ENCODE measurements at places on chromosomes 13 and 19.

DNA sequence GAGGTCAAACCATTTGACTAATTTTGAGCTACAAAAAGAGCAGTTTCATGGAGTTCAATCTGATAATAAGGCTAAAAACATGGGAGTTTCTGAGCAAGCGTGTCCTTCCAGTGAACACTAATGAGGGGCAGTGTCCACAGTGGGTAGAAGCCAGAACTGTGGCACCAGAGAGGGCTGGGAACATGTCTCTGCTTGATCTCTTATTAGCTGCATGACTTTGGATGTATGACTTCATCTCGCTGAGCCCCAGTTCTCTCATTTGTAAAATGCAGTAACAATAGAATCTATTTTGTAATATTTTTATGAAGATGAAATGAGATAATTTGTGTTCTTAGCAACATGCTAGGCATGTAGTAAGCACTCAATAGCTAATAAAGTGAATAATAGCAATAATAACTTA is 69.8 kb downstream of the HS6ST3 start:
- no peak for DNase-seq
- H3K27me3 ChIP-seq: no peaks in the 10 kb centered on the region
- no peak overlapping the region for H3K27ac ChIP-seq
- H3K4me1 ChIP-seq: no peaks in the 10 kb centered on the region
- H3K4me3 ChIP-seq: no peak overlapping the region

DNA sequence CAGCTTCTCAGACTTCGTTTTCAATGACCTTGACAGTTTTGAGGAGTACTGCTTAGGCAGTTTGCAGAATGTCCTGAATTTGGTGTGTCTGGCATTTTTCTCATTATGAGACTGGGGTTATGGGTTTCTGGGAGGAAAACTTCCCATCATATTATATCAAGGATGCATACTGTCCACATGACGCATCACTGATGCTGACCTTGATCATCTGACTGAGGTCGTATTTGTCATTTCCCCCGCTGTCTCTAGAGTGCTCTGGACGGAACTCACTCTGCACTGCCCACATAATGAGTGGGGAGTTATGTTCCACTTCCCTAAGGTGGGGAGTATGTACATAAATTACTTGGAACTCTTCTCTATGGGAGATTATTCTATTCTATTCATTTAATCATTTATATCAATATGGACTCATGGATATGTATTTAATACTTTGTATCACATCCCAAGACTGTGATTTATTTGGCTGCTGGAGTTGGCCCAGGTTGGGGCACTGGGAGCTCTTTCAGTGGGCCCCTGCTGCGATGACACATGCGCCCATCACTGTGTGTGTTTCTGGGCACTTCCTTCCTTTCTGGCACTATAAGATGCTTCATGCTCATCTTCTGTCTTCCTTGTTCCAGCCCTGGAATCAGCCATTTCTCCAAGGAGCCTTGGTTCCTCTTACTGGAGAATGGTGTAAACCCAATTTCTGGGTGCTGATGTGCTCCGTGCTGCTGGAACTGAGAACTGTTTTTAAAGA is 138.6 kb downstream of the MIPEP start:
- DNase-seq: no peak
- H3K27ac ChIP-seq: no peak overlapping the region
- no peaks in the 10 kb centered on the region for H3K36me3 ChIP-seq
- H3K27me3 ChIP-seq: no peaks in the 10 kb centered on the region
- no peaks in the 10 kb centered on the region for H3K4me1 ChIP-seq

GRCh38 chr13:39909634-39910033 is 254.2 kb downstream of the COG6 start:
- H3K4me1 ChIP-seq: no peaks in the 10 kb centered on the region
- no peak overlapping the region for H3K4me3 ChIP-seq
- no peaks in the 10 kb centered on the region for H3K27me3 ChIP-seq

GRCh38 chr13:107102676-107103075 is 534.7 kb upstream of the ARGLU1 start:
- no peak for DNase-seq
- H3K27ac ChIP-seq: no peak overlapping the region
- H3K4me3 ChIP-seq: no peak overlapping the region
- no peaks in the 10 kb centered on the region for H3K27me3 ChIP-seq
- no peaks in the 10 kb centered on the region for H3K36me3 ChIP-seq

DNA sequence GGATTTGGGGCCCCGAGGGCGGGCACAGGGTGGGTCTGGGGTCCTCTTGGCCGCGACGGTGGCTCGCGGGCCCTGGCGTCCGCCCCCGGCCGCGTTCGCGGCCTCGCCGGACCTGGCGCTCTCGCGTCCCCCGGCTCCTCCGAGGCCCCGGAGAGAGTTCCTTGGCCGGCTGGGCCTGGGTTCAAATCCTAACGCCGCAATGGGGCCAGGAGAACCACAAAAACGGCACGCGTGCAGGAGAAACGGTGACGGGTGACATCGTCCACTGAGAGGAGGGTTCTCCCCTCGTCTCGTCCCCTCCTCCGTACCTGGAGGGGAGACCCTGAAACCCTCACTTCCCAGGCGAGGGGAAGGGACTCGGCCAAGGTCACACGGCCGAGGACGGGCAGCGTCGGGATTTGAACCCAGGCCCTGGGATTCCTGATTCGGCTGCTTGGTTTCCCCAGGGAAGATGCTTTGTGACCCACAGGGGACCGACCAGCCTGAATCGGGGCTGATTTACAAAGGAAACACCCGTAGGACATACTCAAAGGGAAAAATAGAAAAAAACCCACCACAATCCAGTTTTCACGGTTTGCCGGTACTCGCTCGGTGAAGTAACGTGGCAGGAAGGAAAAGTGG is 624 bp downstream of the SAFB start:
- no peaks in the 10 kb centered on the region for H3K36me3 ChIP-seq
- peak overlapping the region; percentile 68 for H3K4me3 ChIP-seq
- DNase-seq: peak; percentile 20

DNA sequence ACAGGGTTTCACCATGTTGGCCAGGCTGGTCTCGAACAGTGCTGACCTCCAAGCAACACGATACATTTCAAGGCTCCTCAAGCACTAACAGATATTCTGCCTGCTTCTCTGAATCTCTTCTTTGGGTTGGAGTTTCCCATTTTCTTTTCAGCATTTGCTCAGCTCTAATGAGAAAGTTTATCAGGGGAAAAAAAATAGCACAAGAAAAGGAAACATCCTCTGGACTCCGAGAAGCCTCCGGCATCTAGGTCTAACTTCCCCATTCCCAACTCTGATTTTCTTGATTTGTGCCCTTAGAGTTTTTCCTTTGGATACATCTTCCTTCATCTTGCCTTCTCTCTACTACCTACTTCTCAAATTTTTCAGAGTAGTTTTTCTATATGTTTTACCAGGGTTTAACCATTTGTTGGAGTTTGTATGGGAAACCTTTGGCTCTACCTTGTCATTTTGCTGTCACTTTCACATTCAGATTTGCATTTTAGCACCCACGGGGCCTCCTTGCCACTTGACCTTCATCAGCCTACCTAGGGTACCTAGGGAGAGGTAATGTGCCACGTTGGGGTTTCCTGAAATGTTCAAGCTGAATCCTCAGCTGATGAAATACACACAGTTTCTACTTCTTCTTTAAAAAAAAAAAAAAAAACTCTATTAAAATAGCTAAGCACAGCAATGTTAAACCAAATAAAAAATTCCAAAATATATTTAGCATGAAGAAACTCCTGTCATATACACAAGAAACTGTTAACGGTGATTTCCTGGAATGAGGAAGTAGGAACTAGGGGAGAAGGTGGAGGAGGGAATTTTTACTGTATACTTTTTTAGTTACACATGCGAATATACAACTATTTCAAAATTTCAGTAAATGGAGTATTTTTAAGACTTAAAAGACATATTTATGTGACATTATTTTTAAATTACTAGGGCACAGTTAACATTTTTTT is 5.1 kb upstream of the USP12 start:
- H3K27me3 ChIP-seq: no peaks in the 10 kb centered on the region
- no peak overlapping the region for H3K4me3 ChIP-seq
- H3K36me3 ChIP-seq: no peaks in the 10 kb centered on the region
- DNase-seq: no peak
- H3K27ac ChIP-seq: no peak overlapping the region

DNA sequence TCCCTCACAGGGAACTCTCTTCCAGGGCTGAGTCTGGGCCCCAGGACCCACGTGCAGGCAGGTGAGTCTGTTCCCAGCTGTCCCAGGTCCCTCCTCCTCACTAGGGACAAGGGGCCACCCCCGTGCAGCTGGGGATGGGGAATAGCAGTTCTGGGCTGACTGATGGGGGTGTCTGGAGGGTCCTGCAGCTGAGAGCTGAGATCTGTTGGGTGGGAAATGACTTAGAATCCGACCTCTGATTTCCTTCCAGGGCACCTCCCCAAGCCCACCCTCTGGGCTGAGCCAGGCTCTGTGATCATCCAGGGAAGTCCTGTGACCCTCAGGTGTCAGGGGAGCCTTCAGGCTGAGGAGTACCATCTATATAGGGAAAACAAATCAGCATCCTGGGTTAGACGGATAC is 461 bp downstream of the LILRA2 start:
- no peaks in the 10 kb centered on the region for H3K36me3 ChIP-seq
- H3K27me3 ChIP-seq: no peaks in the 10 kb centered on the region
- no peak for DNase-seq
- no peaks in the 10 kb centered on the region for H3K4me1 ChIP-seq
- no peak overlapping the region for H3K4me3 ChIP-seq
- H3K27ac ChIP-seq: no peak overlapping the region

DNA sequence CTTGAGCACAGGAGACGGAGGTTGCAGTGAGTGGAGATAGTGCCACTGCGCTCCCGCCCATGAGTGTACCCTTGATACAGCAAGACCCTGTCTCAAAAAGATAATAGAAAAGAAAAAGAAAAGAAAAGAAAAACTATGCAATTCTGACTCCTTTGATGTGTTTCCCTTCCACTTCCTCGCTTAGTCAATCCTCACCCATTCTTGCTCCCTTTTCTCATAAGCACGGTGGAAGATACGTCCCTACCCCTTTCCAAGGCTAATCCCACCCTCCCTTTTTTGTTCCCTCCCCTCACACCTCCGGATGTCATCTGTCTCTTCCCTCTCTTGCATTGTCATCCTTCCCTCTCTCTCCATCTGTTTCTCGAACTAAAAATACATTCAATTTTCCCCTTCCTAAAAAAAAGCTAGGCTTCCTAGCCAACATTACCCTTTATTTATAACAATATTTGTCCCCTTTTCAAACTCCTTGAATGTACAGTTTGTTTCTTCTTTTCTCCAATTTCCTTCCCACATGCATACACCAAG is 40.5 kb upstream of the ITM2B start:
- H3K36me3 ChIP-seq: no peaks in the 10 kb centered on the region
- no peak overlapping the region for H3K27ac ChIP-seq
- no peaks in the 10 kb centered on the region for H3K4me1 ChIP-seq
- no peak for DNase-seq
- no peak overlapping the region for H3K4me3 ChIP-seq

DNA sequence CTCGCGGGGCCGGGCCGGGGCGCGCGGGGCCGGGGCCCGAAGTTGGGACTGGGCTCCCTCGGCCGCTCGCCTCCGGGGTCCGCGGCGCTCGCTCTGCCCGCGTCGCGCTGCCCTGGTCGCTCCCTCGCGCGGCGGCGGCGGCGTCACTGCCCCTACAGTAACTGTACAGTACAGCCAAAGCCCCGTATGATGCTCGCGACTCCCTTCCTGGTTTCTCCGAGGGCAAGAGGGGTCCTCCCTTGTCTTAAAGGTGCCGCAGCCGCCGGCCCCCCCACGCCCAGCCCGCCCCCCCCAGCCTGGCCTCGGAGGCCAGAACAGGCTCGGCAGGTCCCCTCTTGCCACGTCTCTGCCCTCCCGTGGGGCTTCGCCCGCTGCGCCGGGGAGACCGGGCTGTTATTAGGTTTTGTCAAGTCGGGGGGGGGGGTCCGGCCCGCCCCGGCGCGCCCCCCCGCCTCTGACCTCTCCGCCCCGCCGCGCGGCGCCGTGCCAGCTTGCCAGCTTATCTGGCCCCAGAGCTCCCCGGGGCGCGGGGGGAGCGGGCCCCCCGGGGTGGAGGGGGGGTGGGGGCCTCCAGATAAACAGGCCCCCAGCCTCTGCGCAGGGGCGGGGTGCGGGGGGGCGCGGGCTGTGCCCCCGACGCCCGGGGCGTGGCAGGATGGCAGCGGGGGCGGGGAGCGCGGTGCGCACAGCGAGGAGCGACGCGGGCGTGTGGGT is at the start of gene ZBTB7A:
Gene ZBTB7A, minus strand, starts transcription at position 218 of the 714 bp plus-strand sequence. CDS start 11,667 bp downstream, outside the sequence.
- H3K27ac ChIP-seq: peak within 1 kb of the TSS; percentile 98
- peak within 1 kb of the TSS; percentile 96 for H3K4me3 ChIP-seq
- peaks cover 11% of the 10 kb centered on the region for H3K4me1 ChIP-seq
- no peaks in the 10 kb centered on the region for H3K27me3 ChIP-seq
- DNase-seq: peak; percentile 88
- H3K36me3 ChIP-seq: no peaks in the 10 kb centered on the region

DNA sequence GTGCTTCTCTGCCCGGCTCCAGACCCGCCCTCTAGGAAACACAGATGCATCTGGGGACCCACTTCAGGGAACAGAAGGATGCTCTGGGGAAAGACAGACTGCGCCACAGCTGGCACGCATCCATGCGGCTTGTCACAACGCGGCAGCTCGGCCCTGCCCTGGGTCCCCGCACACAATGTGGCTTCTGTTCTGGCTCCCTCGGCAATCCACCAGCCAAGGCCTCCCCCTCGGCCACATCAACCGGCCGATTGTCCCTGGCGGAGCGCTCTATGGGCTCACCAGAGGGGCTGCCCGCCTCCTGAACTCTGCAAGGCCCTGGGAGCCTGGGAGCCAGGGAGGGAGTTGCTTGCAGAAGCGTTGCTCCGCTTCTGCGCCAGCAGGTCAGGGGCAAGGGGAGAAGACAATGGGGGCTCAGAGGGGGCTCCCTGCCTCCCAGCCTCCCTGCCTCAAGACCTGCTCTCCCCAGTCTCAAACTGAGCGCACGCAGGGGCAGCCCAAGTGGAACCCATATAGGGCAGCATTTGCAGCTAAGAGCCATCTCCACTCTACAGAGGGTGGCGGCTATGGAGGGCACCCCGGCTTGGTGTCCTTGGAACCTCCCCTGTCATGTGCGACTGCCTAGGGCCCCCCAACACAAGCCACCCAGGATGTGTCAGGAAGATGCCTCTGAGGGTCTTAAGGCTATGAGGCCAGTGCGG is 37.9 kb downstream of the MLLT1 start:
- H3K4me1 ChIP-seq: peaks cover 15% of the 10 kb centered on the region
- H3K27ac ChIP-seq: no peak overlapping the region
- no peak for DNase-seq
- H3K4me3 ChIP-seq: no peak overlapping the region
- H3K36me3 ChIP-seq: no peaks in the 10 kb centered on the region

- H3K27ac ChIP-seq: peak overlapping the region; percentile 74
- H3K4me3 ChIP-seq: no peak overlapping the region
- no peaks in the 10 kb centered on the region for H3K36me3 ChIP-seq
- H3K4me1 ChIP-seq: peaks cover 8% of the 10 kb centered on the region
- H3K27me3 ChIP-seq: no peaks in the 10 kb centered on the region
Observed at GRCh38 chr13:113881614-113882266, 17.9 kb upstream of the GAS6 start.

- H3K27me3 ChIP-seq: peaks cover 19% of the 10 kb centered on the region
- H3K36me3 ChIP-seq: no peaks in the 10 kb centered on the region
- H3K4me3 ChIP-seq: no peak overlapping the region
- H3K27ac ChIP-seq: no peak overlapping the region
- H3K4me1 ChIP-seq: peaks cover 8% of the 10 kb centered on the region
- DNase-seq: no peak
Observed at GRCh38 chr19:41994521-41994971, 516 bp upstream of the ATP1A3 start.

GRCh38 chr19:42629191-42629590 is 34.5 kb upstream of the CEACAM8 start:
- no peaks in the 10 kb centered on the region for H3K4me1 ChIP-seq
- no peak overlapping the region for H3K27ac ChIP-seq
- no peaks in the 10 kb centered on the region for H3K36me3 ChIP-seq
- H3K4me3 ChIP-seq: no peak overlapping the region
- no peak for DNase-seq
